ENCODE measurements at places on chromosomes 12 and 14.

- no peak for DNase-seq
Measured at GRCh38 chr12:54036620-54037359, 3.9 kb downstream of the HOXC5 start.

DNA sequence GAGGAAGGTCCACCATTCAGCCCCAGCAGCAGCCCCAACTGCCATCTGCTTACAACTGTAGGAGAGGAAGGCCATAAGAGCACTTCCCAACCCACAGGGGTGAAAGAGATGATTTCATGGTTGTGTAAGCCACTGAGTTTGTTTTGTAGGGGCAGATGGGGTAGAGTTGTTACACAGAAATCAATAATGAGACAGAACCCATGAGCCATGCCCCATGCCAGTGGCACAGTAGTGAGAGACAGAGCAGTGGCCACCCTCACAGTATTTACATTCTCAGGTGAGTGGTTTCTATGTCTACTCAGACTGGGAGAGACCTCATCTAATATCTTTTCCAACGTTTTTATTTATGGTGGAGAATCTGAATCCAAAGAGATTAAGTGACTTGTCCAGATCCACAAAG is 68.6 kb downstream of the NUAK1 start:
- no peak for DNase-seq

- DNase-seq, result no peak
Measured at GRCh38 chr12:76144245-76144549, 59.7 kb upstream of the NAP1L1 start.

DNA sequence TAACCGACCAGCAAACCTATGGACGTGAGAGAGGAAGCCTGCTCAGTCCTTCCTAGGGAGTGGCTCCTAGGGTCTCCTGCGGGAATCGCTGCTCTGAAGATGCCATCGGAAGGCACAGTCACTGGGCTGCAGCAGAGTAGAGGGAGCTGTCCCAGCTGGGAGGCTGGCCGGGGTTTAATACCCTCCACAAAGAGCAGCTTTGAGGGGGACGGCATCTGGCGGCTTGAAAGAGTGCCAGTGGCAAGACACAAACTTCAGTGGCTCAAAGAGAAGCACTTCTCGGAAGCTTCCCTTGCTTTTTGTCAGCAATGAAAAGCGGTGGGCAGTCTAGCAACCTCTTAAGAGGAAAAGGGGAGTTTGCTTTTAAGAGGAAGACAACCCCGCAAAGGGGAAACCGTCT is 114.6 kb downstream of the TMEM132C start:
- no peak for DNase-seq

DNA sequence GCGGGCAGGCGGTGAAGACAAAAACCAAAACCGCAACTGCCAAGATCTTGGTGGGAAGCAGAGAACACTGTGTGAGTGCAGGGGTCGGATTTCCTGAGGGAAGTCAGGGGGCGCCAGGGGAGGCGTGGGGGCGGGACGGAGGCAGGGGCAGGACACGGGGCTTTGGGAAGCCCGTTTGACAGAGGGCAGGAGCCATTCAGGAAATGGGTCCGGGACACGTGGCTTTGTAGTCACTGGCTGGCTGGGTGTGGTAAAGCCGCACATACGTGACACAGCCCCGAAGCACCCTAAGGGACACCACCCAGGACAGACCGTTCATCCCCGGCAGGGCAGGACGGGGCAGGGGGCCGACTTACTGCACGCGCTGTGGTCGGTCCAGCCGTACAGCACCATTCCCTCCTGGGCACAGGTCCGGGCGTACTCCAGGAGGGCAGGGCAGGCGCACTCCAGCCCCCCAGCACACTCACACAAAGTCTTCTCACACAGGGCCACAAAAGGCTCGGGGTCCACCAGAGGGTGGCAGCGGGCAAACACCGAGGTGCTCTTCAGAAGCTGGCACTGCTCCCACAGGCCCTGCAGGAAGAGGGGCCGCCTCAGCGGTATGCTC is 49.4 kb downstream of the VWF start:
- no peak for DNase-seq

GRCh38 chr14:76267322-76268046 is 108.5 kb upstream of the ESRRB start:
- DNase-seq, result no peak
